ENCODE measurements at places on chromosomes 5 and 9.

- no peak for DNase-seq
Observed at GRCh38 chr5:154397652-154398406, 48.0 kb upstream of the SAP30L start.

DNA sequence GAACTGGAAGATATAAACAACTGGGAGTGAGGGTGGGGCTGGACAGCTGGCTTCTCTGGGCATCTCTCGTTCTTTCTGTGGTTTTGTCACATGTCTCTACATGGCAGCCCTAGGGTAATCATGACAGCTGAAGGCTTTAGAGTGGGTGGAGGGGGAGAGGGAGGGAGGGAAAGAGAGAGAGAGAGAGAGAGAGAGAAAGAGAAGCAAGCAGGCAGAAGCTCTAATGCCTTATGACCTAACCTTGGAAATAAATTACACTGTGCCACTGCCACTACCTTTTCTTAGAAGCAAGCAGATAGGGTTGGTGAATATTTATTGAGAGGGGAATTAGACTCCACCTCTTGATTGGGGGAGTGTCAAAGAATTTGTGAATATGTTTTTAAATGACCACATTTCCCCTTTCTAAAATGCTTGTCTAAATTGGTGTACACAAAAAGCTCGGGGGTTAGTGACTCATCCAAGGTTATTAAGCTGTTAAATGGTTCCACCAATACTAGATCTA lies 2.6 kb upstream of the DAPK1 start:
- no peak for DNase-seq

DNA sequence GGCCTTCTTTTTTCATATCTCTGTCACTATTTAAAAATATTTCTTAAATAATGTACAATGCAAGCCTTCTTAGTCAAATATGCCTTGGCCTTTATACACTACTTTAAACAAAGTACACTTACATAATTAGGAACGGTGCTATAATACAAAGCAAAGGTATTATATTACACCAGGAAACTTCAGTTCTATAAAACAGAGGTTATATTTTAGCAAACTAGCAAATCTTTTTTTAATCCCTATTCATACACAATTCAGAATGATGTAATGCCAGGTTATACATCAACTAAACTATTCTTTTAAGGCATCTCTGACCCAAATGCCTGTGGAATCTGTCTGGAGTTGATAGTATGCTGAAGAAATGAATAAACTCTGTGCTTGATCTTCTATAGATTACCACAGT lies 10.7 kb upstream of the LURAP1L start:
- DNase-seq = no peak

DNA sequence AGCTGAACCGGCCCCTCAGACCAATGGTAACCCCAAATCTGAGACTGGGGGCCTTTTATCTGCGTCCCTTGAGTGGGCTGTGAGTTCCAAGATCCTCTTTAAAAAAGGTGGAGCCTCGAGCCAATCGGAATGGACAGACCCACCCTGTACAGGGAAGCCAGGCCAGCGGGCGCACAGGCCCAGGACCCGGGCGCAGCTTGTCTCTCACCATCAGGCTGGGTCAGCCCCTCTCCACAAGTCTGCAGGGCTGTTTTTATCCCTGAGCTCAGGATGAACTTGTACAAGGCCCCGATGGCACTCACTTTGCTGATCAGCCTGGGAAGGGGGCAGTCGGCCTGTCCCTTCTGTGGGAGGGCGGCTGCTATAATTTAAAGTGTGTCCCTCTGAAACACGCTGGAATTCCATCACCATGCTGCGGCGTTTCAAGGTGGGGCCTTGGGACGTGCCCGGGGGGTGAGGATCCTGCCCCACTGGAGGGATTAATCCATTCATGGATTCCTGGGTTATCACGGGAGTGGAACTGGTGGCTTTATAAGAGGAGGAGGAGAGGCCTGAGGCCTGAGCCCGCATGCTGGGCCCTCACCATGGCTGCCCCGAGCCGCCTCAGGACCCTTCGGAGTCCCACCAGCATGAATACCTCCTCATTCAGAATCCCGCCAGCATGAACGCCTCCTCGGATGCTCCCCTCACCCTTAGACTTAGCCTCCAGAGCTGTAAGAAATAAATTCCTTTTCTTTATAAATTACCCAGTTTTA lies 14.1 kb downstream of the EXD3 start:
- DNase-seq = no peak

DNA sequence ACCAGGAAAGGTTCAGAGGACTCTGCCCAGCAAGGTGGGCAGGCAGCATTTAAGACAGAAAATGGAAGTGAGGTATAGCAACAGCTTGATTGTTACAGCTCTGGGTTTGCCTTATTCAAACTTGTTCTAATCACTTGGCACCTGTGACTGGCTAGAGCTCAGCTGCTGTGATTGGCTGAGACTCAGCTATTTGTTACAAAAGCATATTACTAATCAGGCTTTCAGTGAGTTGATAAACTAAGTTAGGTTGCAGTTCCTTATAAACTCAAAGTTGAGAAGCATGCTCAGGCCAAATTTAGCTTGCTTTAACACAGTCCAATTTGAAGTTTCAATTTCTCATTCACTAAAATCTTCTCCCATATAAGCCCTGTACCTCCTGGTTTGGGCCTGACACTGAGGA lies 56.3 kb downstream of the GDA start:
- DNase-seq = no peak

DNA sequence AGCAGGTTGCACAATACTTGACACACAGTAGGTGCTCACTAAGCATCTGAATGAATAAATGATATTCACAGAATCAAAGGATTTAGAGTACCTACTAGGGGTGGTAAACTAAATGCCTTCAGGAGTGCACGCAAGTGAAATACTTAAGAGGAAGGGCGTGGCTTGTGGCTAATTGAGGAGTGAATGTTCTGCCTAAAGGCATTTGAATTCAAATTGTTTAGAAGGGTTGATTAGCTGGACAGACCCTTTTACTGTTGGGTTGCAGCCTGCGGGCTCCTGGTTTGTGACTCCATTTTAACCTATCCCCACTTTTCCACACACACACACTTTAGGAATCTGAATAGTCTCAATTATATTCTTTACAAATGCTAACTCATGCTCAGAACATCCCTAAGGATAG lies 63.1 kb downstream of the PPP2R2B start:
- no peak for DNase-seq

- DNase-seq = no peak
Observed at GRCh38 chr5:8870349-8870958, 675.4 kb downstream of the SEMA5A start.

DNA sequence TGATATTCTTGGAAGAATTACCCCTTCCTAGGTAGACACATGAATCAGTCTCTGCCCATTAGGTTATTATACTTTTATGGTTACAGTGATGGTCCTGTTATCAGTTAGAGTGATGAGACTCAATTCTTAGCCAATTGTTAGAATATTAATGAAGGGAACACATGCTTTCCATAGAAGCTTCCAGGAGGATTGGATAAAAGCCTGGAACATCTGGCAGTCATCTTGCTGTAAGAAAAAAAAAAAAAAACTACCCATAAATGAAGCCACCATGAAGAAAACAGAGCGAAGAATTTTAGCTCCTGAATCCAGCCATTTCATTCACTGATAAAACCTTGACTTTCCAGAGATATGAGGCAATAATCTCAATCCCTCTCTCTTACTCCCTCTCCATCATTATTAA lies 262.5 kb upstream of the GRIN3A start:
- DNase-seq = no peak
